NCI-H69 (cell line): ENCODE measurements at places on chromosomes 3 and 15.
A peak's percentile ranks its signal among the peaks of the same experiment; 100 is the strongest.

GRCh38 chr3:184144505-184144904 lies 9.3 kb downstream of the EIF2B5 start:
- no peak for DNase-seq

GRCh38 chr3:127566833-127567232 lies 23.7 kb downstream of the TPRA1 start:
- peak; percentile 87 for DNase-seq

DNA sequence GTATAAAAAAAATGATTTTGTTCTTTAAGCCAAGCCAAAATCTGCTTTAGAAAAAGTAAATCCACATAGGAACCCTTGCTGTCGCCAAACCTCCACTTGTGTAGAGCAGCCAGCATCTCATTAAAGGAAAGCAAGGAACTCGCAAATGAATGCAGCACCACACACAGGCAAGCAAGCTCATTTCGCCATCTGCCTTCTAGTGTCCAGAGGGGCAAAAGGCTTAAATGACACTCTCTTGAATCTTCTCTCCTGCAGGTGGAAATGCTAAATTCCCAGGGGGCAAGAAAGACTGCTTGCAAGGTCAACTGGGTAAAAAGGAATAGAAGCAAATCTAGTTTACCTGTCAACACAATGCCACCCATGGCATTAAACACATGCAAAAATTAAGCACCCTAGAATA lies 2.4 kb downstream of the MB21D2 start:
- DNase-seq = peak; percentile 22

DNA sequence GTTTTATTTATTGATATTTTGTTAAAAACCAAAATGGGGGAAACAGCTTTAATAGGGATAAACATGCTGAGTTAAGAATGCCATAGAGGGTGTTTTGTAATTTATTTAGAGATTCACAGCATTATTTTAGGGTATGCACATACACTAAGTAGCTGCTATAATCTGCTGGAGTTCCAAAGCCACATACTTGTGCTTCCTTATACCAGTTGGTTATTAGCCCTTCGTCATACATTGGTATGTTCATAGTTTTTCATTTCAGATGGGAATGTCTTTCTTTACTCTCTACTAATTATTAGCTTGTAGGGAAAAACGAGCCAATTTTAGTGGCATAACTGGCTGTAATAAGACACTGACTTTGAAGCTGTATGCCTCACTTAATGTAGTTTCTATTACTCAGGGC lies 74.9 kb downstream of the PFN2 start:
- DNase-seq = no peak

GRCh38 chr3:149600634-149601033 lies 57.2 kb downstream of the WWTR1 start:
- no peak for DNase-seq

GRCh38 chr3:188491276-188491687 lies 337.3 kb downstream of the LPP start:
- no peak for DNase-seq

GRCh38 chr3:161031134-161031533 lies 74.0 kb downstream of the B3GALNT1 start:
- peak; percentile 54 for DNase-seq

- DNase-seq = peak; percentile 94
Measured at GRCh38 chr15:75625542-75626347, at the start of gene SNUPN. TSS of gene SNUPN (minus strand) at chr15:75625725. CDS start at chr15:75621051, 4,674 bp downstream.

DNA sequence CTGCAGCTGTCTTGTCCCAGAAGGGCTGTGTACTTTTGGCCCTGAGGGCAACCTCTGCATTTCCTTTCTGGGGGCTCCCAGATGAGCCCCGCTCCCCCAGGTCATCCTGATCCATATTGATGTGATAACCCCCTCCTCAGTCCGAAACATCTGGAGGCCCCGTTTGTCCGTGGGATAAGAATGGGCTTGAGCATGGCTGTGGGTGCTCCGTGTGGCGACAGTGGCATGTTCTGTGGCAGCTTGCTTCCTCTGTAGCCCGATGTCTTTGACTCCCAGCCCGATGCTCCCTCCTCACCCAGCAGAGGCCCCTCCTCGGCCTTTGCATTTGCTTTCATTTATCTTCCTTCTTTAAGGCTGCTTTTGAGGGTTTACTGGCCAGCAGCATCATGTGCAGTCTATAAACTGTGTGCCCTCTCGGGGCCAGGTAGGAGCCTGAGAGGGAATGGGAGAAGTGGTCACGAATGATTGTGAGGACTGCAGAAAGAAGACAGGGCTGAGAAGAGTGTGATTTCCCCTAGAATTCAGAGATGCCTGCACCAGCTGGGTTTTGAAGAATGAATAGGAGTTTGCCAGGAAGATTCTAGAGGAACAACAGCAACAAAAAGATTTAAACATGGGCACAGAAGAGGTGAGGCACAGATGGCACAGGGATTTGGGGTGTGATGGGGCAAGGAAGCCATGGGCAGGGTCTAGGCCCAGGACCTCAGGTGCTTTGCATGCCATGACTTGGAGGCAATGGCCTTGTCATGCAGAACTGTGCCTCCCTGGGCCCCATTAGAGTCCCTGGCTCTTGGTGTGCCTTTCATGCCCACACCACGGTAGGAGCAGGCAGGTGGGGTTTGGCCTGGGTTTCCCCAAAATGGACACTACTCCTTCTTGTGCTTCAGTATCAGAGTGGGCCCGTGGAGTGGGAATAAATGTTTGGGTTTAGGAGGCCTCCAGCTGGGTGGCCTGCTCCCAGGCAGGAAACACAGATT lies 34.2 kb downstream of the APBA2 start:
- no peak for DNase-seq

DNA sequence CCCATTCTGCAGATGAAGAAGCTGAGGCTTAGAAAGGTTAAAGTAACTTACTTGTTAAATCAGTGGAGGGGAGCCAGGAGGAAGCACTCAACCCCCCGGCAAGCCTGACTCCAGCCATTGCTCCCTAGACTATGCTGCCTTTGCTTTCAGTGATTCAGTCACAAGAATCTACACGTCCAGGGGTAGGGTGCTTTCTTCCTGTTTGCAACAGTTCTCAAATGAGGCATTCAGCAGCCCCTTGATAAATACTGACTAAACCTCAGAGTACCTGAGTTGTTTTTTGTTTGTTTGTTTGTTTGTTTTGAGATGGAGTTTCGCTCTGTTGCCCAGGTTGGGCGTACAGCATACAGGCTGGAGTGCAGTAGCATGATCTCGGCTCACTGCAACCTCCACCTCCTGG lies 28.6 kb downstream of the MAGEF1 start:
- no peak for DNase-seq

GRCh38 chr15:50066666-50067065 lies 52.4 kb downstream of the ATP8B4 start:
- no peak for DNase-seq

GRCh38 chr15:70347321-70348225 lies 249.9 kb upstream of the TLE3 start:
- no peak for DNase-seq

GRCh38 chr3:14789640-14790285 lies 29.0 kb upstream of the FGD5 start:
- no peak for DNase-seq

GRCh38 chr15:40762919-40763800 lies 708 bp upstream of the GCHFR start:
- peak; percentile 95 for DNase-seq

- no peak for DNase-seq
Measured at GRCh38 chr15:79816571-79816970, 80.2 kb downstream of the MTHFS start.

- DNase-seq = no peak
Measured at GRCh38 chr15:87219650-87220615, 1036.6 kb downstream of the NTRK3 start.

GRCh38 chr3:21414506-21414905 lies 336.5 kb downstream of the ZNF385D start:
- DNase-seq = no peak

DNA sequence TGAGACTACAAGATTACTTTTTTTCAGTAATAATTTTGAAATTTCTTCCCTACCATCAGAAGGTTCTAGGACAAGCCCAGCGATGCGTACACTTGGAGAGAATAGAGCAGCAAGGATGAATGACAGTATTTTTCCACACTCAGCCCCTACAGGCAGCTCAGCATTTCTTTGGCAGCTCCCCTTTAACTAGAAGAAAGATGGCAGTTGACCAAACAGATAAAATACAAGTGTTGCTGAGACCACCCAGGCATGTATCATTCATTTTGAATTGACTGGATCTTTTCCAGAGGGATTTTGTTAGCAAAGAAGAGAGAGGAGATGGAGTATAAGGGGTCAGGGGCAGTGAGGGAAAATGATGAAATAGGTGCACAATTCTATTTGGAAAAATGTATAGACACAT lies 761.3 kb downstream of the AGBL1 start:
- no peak for DNase-seq

DNA sequence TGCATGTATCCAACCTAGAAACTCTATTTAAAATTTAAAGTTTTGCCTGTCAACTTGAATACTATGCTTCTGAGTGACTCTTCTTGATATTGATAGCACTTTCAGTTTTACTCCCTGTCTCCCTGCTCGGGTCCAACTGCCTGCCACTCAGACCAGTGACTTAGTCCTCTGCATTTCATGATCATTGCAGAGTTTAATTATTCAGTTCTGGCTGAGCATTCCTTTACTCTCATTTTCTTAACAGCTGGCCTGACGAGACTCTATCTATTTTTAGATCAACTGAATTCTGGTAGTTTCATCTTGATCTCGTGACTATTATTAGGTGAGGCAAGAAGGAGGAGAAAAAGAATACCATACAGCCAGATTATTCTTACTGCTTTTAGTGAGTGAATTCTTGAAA lies 617.4 kb downstream of the SI start:
- DNase-seq = no peak

DNA sequence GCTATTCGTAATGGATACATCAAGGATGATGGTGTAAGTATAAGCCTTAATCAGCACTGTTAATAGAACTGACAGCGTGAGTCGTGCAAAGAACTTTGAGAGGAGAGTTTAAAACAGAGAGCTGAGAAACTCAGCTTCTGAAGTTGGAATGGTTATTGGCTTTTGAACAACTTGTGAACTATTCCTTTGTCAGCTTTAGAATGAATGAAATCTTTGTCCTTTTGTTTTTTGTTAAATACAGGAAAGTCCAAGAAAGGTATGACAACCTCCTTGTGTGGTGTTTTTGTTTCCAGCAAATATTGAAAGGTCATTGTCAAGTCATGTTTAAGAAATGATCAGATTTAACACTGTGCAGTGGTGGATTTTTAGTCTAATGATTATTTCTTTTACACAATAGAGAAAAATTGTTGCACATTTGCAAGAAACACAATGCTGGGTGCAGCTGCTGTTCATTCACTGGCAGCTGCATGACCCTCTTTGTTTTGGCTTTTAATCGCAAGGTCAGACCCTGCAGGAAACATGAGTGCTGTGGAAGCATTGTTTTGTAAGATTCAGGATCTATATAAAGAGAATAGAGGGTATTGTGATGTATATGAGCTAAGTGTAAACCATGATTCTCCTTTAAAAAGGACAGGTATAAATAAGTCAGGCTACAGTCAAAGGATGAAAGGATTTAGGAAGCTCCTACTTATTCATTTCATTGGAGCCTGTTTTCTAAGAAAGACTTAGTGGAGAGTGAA lies 21.7 kb upstream of the ABHD10 start:
- peak; percentile 60 for DNase-seq

DNA sequence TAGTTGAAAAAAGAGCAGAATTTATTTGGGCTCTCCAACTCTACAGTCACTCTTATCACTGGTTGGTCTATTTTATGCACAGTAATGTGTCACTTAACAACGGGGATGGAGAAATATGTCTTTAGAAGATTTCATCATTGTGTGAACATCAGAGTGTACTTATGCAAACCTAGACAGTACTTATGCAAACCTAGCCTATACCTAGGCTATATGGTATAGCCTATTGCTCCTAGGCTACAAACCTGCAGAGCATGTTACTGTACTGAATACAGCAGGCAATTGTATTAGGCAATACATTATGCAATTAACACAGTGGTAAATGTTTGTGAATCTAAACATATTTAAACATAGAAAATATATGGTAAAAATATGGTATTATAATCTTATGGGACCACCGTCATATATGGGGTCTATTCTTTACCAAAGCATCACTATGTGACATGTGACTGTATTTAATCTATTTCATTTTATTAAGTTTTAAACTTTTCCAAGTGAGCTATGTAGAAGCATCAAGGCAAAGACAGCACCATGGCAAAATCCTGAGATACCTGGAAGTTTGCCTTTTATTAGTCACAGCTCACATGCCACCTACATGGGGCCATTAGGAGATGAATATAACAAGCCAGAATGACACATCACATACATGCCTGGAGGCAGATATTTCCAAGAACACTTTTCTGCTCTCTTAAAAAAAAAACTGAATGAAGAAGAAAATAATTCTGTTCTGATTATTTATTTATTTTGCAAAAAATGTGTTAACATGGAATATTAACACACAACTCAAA lies 537.4 kb downstream of the TUSC7 start:
- no peak for DNase-seq

DNA sequence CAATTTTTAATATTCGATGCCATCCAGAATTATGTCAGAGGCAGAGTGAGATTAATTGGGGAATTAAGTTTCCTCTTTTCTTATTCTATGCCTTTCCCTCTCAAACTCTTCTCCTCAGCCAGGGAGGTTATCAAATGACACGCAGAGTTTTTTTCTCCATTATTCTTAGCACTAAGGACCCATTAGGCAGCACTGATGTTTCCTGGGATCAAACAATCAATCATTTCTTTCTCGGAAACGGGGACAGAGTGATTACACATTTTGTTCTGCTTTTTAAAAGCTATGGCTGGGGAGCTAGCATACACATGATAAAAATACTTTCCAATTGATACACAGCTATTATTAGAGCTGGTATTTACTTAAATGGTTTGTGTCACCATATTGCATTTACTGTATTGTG lies 35.3 kb upstream of the PSMD6 start:
- peak; percentile 27 for DNase-seq

DNA sequence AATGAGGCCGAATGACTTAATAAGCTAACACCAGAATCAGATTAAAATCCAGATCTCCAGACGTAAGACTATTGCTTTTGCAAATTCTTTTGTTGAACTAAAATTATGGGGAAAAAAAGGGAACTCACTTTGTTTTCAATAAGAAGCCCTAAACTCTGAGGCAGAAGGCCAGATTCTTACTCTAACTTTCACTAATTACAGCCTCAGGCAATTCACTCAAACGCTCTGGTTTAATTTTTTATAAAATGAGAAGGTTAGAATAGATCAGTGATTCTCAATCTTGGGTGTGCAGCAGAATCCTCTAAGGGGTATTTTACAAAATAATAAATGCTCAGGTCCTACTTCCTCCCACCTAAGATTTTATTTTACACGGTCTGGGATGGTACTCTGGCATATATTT lies 38.1 kb downstream of the C3orf70 start:
- DNase-seq = peak; percentile 44

- no peak for DNase-seq
Measured at GRCh38 chr15:51706926-51707608, 25.8 kb downstream of the SCG3 start.

DNA sequence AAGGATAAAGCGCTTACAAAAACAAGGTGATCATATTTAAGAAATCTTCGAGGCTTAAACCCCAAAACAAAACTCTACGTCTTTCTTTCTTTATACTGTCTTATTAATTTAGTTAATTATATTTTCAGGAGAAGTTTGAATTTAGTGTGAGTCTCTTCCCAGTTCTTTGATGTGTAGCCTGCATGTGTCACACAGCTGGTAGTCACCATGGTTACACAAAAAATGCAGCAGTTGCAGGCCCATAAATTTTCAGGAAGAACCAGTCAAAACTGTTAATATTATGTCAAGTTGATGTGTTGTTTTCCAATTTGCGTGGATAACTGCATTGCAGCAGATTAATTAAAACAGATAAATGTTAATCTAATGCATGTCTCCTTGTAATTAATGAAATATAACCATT lies 10.4 kb downstream of the CLSTN2 start:
- no peak for DNase-seq

- DNase-seq = no peak
Measured at GRCh38 chr15:69385831-69386230, 28.3 kb upstream of the KIF23 start.

GRCh38 chr3:129577925-129578786 lies 28.3 kb downstream of the PLXND1 start:
- peak; percentile 42 for DNase-seq
